ENCODE measurements at places on chromosomes 2 and 18.

GRCh38 chr18:59549503-59550173, 147.6 kb downstream of the CCBE1 start:
- no peak for DNase-seq

DNA sequence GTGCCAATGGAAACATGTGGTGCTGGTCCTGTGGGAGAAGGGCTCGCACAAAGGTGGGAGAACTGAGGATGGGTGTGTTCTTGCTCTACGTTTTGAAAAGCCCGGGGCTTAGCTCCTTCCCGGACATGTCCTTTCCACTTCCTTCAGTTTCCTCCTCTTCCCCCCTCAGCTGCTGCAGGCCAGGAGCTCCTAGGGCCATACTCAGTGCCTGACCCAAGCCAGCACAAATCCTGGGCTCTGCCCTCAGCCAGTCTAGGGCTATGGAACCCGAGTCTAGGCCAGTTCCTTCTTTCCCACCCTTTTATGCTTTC, 1.4 kb upstream of the SIX2 start:
- DNase-seq = no peak

DNA sequence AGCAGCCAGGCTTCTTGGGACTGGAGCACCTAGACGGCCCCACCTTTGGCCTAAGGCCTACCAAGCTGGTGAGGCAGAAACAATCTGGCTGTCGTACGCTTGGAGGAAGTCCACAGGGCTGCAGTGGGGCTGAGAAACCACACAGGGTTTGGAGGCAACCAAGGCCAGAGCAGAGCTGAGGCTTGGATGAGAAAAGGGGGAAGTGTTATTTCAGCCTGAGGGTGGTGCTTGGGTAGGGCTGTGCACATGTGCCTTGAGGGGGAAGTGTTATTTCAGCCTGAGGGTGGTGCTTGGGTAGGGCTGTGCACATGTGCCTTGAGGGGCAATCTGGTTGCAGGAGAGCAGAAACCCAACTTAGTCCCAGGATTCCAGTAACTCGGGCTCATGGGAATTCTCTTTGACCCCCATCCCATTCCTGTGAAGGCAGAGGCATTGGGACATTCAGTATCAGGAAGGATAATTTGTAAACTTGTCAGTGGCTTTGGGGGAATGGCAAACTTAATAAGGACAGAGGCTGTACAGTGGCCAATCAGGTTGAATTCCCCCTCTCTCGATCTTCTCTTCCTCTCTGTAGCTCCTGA, 971 bp upstream of the FBXO41 start:
- no peak for DNase-seq

DNA sequence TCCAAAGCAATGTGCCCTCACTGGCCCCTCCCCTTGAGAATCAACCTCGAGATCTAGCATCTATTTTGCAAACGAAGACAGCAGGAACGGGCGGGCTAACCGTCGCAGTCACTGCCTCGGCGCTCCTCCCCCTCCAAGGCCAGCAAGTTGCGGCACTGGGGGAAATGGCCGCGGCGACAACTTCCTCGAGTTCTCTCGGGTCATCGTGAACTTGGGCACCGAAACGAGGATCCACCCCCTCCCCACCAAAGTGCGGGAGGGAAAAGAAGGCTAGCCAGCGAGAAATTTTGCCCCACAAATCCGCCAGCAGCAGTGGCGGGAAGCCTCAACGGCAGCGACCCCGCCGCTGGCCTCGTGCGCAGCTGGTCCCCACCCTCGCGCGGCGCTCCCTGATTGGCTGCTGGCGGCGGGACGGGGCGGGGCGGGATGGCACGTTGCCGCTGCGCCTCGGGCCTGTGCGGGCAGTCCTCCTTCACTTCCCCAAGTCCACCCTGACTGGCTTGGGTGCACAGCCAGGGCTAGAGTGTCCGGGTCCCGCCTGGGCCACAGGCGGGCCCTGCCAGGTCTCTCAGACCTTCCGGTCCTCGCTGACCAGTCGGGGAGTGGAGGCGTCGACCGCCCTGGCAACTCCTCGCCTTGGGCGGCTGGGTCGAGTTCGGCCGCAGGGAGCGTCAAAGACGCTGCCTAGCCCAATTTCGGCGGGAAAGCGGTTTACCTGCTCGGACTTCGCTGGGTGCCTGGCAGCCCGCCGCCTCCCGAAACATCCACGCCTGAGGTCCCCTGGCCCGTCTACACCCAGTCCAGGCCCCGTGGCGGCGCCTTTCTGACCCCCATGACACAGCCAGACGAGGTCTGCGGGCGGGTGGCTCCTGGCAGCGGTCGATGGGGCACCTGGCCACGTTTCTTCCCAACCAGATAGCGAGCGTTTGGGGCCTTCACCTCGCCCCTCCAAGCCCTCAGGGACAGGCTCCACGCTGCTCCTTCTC, at the start of gene BOLL:
Gene BOLL, minus strand, starts transcription at position 364 of the 986 bp plus-strand sequence. CDS start 3,469 bp downstream, outside the sequence.
- no peak for DNase-seq

- DNase-seq = peak; percentile 75
Observed at GRCh38 chr2:234241656-234242458, 191.4 kb downstream of the SPP2 start.

DNA sequence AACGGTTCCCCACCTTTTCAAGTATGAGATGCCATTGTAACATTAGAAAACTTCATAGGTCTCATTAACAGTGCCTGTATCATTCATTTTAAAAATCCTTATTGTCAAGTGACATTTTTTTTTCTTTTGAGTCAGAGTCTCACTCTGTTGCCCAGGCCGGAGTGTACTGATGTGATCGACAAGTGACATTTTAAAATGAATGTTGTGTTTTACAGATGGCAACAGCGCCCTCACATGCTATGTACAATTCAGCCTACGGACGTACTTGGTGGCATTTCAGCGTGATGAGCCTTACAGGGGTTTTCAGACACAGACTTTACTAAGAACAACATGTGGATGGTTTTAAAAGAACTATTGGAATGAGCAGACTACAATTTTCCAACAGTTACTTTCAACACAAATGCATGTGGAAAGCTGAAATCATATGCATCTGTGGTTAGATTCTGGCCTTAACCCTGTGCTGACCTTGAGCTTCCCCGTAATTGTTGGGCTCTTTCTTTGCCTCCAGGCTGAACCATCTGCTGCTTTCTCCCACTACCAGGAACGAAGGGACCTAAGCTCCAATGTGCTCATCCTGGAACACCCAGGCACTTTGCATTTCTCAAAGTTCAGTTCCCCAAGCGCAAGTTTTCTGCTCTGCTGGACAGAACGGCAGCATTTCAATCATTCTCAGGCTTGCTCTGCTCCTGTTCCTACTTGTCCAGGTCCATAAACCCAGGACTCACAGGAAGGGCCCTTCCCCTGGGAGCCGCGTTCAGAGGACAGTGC, 119.9 kb upstream of the NDUFV2 start:
- DNase-seq = peak; percentile 43

DNA sequence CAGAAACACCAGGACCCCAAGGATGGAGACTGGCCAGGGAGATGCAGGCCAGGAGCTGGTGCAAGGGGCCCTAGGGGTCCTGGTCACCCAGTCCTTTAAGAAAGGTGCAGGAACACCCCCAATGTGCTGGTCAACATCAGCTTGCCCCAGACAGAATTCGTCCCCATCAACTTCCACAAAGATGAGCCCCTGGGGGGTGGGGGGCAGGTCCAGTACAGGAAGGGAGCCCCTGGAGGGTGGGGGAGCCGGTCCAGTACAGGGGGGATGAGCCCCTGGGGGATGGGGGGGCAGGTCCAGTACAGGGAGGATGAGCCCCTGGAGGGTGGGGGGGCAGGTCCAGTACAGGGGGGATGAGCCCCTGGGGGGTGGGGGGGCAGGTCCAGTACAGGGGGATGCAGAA, 160.7 kb upstream of the SALL3 start:
- DNase-seq = no peak

DNA sequence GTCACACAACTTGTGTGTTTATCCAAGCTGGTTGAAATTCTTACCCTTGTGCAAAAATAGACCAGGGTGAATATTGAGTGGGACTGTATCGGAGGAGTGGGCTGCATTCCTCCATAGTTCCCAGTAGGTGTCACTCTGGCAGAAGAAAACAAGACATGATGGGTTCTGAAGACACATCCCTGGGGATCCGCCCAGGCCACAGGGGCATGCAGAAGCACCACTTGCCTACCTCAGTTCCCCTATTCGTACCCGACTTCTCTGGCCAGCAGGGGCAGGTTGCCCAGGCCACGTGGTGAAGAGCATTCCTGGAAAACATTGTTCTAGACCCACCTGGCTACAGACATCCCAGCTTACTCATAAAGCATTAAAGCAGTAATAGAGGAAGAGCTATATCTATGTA, 168.2 kb downstream of the FAM210A start:
- no peak for DNase-seq

DNA sequence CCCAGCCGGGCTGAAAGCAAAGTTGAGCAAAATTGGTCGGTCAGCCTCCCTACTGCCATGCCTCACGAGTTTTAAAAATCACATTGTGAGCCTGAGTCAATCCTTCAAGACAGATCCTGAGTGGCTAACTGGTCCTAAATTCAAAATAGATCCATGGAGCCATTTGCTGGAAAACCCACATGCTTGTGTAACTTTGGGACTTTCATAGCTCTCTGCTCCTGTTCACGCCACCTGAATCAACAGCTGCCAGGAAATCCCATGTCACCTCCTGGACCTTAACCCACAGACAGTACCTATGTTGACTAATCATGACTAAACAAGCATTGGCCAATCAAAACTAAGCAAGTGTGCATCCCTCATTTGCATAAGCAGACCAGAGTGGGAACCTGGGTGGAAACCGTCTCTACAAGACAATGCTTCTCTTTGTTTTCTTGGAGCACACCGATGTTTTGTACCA, 42.8 kb upstream of the LDLRAD4 start:
- DNase-seq = no peak

DNA sequence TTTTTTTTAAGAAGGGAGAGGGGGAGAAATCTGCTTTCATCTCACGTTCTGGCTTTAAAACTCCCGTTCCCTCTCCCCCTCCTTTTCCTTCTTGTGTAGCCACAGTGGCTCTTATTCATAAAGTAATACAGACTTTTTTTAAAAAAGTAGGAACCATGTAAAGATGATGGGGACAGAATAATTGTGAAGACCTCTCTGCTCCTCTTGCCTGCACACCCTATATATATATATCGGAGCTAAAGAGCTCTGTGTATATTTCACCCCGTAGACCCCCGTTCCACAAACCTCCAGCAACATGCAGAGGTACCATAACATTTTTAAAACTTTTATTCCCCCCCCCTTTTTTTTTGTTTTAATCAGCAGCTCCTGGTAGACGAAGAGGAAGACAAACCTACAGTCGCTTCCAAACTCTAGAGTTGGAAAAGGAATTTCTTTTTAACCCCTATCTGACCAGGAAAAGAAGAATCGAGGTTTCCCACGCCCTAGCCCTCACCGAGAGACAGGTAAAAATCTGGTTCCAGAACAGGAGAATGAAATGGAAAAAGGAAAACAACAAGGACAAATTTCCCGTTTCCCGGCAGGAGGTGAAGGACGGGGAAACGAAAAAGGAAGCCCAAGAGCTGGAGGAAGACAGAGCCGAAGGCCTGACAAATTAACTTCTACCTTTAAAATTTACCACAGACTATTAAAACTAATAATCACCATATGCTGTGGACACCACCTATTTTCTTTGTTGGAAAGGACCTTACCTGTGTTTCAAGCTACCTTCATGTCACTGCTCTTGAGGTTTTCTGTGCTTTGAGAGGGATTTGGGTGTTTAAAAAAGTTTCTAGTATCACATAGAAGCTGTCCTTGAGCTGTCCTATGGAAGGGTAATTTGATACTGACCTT, 1.7 kb downstream of the HOXD8 start:
- no peak for DNase-seq

DNA sequence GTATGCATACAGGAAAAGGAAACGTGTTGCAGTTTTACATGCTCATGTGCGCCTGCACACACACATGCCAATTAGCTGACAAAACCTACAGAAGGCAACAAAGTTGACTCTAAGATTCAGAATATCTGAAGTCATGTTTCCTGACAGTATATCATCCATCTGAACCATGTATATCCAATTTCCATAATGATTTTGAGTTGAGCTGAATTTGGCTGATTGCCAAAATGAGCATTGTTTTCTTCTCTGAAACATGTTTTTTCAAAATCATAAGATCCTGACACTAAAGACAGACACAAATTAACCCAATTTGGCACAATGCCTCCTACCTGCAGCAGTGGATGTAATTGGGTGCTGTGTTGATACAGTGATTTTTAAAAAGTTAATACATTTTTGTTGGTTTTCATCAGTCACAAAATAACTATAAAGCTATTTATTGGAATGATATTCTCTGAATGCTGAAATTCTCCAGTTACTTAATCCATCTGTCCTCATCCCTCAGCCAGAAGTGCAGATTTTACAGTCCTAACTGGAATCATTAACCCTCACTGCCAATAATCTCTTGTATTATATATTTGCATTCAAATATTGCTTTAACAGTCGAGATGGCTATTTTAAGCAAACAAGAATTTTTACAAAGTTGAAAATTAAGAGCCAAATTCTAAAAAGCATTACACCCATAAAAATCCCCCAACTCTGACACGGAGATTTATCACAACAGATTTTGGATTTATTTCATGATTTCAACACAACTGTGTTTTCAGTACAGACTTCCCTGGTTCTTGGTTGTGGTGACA, 161.7 kb upstream of the LMAN1 start:
- no peak for DNase-seq

DNA sequence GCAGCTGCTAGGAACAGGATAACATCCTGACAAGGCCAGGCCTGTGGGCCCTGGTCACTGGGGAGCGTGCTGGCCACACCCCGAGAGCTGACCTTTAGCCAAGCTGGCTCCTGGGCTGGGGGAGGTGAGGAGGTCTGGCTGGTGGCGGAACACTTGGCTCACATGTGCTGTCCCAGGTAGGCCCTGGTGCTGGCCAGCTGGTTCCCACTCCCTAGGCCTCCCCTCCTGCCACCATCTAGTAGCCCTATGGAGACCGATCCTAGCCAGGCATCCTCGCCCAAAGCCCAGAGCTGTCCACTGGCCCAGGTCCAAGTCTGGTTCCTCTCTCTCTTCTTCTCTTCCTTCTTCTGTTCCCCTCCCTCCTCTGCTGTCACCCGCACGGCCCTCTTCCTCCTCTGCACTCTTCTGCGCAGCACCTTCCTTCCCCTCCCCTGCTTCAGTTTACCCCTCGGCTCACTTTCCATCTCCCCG, 52.4 kb downstream of the TNS1 start:
- no peak for DNase-seq

GRCh38 chr2:36380624-36381481, 25.3 kb downstream of the CRIM1 start:
- no peak for DNase-seq

DNA sequence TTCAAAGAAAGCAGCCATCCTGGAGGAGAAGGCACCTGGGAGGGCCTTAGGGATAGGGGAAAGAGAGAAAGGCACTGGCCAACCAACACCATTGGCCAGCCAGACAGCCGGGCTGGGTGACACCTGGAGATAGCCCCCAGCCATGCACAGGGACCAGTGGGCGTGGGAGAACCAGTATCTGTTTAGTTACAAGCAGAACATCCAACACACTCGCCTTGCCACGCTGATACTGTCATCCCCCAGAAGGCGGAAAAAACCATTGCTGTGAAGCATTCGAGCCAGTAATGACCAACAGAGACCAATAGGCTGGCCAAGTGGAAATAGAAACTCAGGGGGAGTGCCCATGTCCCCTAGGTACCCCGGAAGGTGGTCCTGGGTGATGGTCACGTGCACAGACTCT, 15.5 kb downstream of the ASPRV1 start:
- DNase-seq = no peak

- no peak for DNase-seq
Observed at GRCh38 chr18:59267503-59268126, 5.6 kb downstream of the RAX start.

Measured in retinal pigment epithelial cell (primary cell).